ENCODE measurements at places on chromosomes 7 and 10.

- DNase-seq: no peak
Observed at GRCh38 chr10:35025916-35026315, 64.2 kb downstream of the CUL2 start.

DNA sequence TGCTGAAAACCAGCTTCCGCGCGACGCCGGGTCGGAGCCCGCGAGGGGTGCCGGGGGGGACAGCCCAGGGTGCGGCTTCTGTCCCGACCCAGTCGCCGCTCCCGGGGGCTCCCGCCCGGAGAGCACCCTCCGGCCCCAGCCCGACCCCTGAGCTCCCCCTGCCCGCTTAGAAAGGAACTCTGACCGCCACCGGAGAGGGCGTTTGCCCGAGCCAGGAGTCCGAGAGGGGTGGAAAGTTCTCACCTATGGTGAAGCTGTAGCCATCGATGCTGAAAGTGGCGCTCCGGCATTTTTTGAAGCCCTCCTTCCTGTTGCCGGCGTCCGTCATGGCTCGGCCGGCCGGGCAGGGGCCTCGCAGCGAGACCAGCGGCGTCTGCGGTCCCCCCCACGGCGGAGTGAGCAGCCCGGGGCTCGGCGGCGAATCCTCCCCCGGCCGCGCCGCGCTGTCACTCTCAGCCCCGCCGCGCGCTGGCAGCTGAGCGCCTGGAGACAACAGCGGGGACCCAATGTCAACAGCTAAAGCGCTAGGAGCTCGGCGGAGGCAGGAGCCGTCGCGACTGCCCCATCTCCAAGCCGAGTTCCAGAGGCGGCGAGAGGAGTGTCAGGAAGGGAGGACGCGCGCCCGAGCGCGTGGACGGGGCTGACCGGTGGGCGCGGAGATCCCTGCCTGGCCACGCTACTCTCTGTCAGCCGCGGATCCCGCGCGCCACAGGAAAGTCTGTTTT is 191.6 kb downstream of the LSM5 start:
- no peak for DNase-seq

- no peak for DNase-seq
Observed at GRCh38 chr10:62113680-62114079, 155.0 kb downstream of the RTKN2 start.

DNA sequence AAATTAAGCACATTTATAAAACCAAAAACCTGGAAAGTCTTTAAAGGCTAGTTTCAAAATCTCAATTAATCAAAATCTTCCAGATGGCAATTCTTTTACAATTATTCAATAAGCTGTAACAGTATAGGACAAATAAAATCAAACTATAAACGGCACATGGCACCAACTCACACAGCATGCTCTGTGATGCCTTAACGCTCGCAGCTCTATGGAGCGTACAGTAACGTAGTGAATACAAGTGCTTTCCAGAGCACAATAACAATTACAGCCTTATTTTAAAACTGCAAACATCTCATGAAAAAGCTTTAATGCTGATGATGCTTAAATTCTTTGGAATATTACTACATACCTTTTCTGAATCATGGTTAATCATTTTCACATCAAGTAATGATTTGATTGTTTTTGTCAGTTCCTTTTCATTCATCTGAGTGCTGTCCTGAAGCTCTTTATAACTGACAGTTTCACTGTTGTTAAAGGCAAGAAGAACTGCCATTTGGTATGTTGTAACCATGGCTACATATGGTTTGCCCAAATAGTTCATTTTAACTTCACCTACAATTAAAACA is 74.2 kb downstream of the CUL2 start:
- no peak for DNase-seq

DNA sequence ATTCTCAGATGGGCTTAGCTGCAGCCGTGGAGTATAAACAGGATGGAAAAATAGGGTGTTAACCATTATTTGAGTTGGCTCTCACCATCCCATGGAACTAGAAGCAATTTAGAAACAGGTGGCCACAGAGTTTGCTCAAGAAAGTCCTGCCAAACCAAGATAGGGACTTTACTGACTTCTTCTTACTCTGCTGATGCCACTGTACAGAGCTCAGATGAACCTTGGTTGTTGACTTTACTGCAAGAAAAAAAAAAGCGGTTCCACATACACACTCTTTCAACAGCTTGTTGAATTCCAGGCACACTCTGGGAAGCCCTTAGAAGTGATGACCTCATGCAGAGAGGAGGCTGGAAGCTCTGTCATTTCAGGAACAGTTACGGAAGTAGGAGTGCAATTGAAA is 753.4 kb downstream of the NRG3 start:
- DNase-seq: no peak

- DNase-seq: no peak
Observed at GRCh38 chr10:35501923-35502322, 103.2 kb upstream of the GJD4 start.

DNA sequence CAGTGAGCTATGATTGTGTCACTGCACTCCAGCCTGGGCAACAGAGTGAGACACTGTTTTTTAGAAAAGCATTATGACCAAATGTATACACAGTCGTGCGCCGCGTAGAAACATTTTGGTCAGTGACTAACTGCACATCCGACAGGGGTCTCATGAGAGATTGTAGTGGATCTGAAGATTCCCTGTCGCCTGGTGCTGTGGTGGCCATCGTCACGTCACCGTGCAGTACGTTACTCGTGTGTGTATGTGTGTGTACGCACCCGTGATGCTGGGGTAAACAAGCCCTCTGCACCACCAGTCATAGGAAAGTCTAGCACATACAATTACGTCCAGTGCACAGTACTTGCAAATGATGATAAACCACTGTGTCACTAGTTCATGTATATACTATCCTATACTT is 109.4 kb downstream of the ELFN1 start:
- no peak for DNase-seq

DNA sequence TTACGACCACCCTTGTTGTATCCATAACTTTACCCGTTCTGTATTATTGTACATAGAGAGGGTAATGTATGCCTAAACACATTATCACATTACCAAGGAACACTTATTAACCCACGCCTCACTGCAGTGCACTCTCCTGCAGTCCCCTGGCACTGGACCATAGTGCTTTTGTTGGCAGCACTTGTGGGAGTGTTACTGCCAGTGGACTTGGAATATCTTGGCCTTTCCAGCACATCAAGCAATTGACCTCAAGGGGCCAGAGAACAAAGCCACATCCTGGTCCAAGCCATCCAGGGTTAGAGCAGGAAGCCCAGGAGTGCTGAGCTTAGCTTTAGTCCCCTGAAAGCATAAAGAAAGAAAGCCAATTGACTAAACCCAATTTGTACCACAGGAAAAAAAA is 304.2 kb downstream of the PCDH15 start:
- DNase-seq: no peak

DNA sequence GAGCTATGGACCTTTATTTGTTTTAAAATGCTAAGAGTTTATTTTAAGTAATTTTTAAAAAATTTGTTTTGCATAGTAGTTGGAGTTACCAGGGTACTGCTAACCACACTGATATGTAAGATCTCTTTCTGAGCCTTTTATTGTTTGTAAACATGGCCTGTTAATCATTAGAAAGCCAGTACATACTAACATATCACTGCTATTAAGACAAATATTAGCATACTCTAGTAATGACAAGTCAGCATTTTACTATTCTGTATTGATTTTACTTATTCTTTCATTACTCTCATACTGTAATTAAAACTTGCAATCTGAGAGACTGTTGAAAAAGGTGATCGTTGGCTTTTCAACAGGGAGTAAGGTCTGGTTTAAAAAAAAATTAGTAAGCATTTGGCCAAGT is 66.7 kb downstream of the PTEN start:
- DNase-seq: no peak

DNA sequence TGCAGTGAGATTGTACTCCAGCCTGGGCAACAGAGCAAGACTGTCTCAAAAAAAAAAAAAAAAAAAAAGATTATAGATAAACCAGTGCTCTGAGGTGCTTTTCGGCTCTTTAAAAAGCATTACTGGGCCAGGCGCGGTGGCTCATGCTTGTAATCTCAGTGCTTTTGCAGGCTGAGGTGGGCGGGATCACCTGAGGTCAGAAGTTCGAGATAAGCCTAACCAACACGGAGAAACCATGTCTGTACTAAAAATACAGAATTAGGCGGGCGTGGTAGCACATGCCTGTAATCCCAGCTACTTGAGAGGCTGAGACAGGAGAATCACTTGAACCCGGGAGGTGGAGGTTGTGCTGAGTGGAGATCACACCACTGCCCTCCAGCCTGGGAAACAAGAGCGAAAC is 6.6 kb upstream of the HNRNPF start:
- no peak for DNase-seq

GRCh38 chr7:73839743-73840714 is 2.3 kb downstream of the METTL27 start:
- DNase-seq: no peak

DNA sequence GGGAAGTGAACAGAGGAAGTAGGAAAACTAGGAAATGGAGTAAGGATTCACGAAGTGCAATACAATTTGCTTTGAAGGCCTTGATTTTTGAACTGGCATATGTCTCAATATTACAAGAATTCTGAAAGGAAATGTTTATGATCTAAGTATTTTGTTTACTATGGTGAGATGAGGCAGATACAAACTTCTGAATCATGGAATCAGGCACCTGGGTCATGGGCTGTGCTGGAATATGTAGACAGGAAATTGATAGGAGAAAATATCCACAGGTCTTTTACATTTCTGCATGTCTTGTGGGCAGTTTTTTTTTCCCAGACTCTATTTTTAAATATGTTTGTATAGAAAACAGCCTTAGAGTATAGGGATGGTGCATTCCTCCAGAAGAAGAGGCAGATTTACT is 117.1 kb downstream of the PPP1R3A start:
- no peak for DNase-seq

GRCh38 chr7:36906956-36907635 is 182.8 kb upstream of the AOAH start:
- DNase-seq: no peak

- DNase-seq: no peak
Observed at GRCh38 chr10:21523557-21524008, 1.9 kb downstream of the SKIDA1 start.

DNA sequence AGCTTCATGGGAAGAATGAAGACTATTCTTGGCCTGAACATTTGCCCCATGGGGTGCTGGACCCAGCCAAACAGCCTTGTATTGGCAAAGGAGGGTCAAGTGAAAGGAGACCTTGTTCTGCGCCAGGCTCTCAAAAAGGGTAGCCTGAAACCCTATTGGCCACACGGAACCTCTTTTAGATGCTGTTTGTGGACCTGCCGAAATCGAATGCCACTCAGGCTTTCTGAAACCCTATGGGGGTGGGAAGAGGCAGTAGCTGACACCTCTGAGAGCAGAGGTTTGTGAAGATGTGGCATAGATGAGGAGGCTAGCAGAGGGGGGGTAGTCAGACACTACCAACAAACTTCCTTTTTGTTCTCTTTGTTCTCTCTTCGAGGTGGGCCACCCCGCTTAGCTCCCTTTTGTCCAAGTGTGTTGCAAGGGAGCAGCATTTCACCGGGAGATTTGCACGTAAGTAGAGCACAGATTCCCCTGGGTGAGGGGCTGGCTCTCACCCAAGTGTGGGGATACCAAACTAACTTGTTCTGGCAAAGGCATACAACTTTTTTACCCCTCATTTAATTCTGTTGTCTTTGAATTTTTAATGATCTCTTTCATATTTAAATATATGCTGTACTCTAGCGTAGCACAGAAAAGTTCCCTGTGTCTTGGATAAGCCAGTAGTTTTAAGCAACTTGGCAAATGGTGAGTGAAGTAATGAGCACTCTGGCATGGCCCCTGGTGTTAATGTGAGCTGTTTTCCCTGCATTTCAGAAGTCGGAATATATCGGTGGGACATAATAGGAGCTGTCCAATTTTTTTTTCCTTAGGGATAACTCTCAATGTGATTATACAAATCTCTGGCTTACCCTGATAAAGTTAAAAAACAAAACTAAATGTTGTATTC is 107.7 kb downstream of the SEPTIN7 start:
- DNase-seq: no peak

DNA sequence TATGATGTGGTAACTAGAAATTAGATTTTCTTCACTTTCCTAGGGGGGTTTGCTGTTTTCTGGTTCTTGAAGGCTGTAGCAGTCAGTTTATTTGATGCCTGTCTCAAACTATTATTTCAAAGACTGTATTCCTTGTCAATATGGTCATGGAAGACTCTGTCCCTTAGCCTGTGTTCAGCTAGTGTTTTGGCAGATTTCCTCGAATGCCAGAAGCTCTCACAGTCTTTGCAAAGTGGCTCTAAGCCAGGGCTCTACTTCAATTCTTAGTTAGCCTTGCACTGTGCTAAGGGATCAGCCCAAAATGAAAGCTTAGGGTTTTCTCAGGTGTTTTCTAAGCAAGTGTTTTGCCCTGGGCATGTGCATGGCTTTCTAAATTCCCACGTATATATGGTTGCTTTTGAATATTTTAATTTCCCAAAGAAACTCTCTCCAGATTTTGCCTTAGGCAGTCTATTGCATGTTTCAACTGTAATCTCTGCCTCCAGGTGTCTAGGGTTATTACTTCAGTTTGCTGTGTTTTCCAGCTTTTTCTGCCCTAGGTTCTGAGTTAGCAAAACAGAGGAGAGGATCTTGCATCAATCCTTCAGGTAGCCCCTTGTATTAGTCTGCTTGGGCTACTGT is 7.2 kb upstream of the C1GALT1 start:
- DNase-seq: no peak

GRCh38 chr7:43211286-43211685 is 98.8 kb downstream of the HECW1 start:
- DNase-seq: no peak

- DNase-seq: peak; percentile 92
Observed at GRCh38 chr7:91940572-91941341, at the start of gene AKAP9. Gene AKAP9 (plus strand): TSS chr7:91940862. CDS start chr7:91941100, 238 bp downstream.
